ENCODE measurements at places on chromosomes 2 and 18.

DNA sequence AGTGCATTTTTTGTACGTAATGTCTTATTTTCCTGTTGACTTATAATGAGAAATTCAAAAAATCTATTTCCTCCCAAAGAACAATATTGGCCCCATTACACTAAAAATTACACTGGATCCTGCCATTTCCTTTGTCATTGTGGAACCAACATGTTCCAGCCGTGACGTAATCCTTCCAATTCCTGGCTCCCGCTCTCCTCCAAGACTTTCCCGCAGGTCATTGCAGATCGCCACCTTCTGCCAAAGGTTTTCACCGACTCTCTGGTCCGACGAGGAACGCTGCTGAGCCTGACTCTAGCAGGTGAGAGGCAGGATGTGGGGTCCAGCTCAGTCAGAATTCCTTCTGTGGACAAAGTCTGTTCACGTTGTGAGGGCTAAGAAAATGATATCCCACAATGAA is 38.0 kb downstream of the PTGR3 start:
- no peak for DNase-seq

- no peak for DNase-seq
These were observed 80.6 kb downstream of the ARHGAP15 start for GRCh38 chr2:143209570-143210445.

- DNase-seq, result no peak
These were observed 1.9 kb downstream of the NOP58 start for GRCh38 chr2:202267495-202267894.

DNA sequence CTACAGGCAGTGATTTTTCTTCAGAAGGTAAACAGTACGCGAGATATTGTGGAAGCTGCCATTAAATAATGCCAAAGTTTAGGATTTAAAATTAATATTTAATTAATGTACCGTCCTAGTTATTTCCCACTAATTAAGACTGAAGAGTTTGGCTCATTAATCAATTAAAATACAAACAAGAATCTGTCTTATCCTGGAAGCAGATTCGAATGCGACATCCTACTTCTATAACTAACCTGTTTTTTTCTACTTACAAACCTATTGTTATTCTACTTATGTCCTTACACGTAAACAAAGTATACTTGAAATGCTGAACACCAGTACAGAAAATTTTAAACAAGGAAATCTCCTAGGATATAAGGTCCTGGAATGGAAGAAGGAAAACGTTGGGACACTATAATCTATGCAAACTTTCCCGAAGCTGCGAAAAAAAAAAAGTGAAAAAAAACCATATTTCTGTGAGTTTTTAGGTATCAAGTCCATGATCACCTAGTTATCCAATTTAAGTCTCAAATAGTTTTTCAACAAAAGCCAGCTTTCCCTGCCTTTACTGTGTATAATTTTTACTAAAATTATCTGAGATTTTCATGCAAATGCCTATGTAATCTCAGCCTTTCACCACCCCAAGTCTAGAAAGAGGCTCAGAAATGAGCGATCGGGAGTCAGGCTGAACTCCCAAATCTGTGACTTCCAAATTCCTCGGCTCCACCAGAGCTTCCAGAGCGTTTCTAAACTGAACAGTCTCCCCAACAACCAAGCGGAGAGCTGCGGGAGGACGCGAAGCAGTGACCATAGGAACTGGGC is 1.2 kb upstream of the C2orf15 start:
- no peak for DNase-seq

GRCh38 chr2:43593254-43593653 is 2.6 kb downstream of the THADA start:
- DNase-seq, result no peak

- no peak for DNase-seq
These were observed 36.9 kb upstream of the SERPINB2 start for GRCh38 chr18:63850636-63851035.

DNA sequence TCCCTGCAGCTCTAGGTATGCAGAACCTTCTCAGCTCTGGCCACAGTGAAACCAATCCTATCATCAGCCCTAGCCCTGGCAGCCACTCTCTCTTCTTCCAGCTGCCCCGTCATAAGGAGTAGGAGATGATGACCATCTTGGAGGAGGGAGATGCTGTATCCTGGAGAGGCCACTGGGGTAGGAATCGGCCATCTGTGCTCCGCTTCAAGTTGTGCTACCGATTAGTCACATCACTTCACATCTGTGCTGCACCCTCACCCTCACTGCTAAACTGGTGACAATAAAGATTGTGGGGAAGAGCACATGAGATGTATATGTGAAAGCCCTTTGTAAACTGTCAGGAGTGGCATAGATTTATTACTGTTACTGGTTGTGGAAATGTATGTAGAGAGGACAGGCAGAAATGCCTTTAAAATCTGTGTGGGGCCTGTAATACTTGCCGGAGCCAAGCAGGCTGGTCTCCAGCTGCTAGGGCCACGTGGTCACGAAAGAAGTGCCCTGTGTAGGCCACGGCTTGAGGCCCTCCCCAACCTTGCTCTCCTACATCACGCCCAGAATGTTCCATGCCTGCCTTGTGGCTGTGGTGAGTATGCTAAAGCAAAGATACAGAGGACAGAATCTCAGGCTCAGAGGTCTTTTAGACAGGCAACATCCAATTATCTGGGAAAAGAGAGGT is 236.8 kb downstream of the CLIP4 start:
- no peak for DNase-seq

DNA sequence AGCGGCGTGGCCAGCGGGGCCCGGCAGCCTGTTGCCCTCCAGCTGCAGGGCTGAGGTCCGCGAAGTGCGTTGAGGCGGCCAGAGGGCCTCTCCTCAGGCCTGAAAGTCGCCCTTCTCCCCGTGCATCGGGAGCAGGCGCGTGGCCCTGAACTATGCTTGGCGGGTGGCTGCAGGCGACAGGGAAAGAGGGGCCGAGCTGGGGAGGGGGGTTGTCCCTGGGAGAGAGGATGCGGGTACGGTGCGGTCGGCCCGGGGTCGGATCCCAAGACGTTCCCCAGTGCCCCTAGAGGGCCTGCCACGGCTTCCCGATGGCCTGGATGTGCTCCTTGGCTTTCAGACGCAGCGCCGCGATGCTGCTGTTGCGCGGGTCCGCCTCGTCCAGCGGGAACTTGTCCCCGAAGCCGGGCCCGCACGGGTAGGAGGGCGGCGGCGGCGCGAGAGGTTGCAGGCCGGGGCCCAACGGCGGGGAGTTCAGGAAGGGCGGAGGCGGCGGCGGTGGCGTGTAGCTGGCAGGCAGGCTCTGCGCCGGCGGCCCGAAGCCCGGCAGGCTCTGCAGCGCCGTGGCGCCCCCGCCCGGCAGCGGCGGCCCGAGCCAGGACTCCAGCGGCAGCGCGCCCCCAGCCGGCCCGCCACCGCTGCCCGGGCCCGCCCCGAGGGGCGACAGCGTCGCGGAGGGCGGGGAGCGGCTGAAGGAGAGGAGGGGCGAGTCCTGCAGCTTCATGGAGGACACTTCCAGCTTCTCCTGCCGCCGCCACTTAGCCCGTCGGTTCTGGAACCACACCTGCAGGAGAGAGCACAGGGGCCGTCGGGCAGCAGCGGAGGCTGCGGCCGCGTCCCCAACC is 4.3 kb downstream of the RAX start:
- DNase-seq, result peak; percentile 79

GRCh38 chr18:37567994-37568359 is 2.4 kb upstream of the CELF4 start:
- DNase-seq, result peak; percentile 34

DNA sequence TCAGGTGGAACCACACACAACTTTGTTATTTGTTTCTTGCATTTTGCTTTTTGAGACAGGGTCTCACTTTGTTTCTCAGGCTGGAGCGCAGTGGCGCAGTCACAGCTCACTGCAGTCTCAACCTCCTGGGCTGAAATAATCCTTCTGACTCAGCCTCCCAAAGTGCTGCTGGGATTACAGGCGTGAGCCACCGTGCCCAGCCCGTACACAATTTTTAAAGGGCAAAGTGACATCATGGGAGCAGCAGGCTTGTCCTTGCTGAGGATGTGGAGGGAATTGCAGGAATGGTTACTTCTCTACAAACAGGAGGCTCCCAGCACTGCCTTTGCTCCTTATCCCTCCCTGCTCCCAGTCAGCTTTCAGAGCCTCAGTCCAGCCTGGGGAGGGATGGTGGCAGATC is 355.9 kb upstream of the KLHL29 start:
- DNase-seq, result no peak

GRCh38 chr2:51093016-51093415 is 61.1 kb upstream of the NRXN1 start:
- DNase-seq, result no peak

- DNase-seq, result no peak
These were observed 227.3 kb downstream of the ZBTB7C start for GRCh38 chr18:48181857-48182256.

- no peak for DNase-seq
These were observed 286.4 kb downstream of the GALNT13 start for GRCh38 chr2:154158101-154158500.

DNA sequence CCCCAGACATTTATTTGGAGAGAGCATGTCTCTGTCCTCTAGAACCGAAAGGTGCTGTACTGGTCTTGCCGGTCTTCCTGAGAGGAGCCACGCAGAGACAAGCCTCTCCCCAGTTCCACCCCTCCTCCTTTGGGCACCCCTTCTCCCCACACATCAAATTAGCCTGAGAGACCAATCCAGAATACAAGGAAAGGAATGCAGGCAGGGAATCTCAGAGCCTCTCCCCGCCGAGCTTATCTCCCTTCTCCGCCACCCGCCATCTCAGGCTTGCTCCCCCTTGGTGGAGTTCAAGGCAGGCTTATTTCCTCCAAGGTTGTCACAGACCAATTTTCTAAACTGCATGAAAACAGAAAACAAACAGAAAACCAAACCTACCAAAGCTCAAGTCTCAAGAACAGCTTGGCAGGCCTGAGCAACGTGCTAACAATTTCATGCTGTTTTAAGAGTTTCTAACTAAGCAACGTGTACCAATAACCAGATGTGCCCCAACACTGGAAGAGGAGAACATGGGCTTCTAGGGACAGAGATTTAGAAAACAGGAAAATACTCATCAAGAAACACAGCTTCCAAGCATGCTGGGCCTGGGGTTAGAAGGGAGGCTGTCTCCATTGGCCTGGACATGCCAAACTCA is 124.5 kb upstream of the PKDCC start:
- no peak for DNase-seq

GRCh38 chr2:193542762-193543161 is 1348.0 kb upstream of the TMEFF2 start:
- DNase-seq, result no peak

DNA sequence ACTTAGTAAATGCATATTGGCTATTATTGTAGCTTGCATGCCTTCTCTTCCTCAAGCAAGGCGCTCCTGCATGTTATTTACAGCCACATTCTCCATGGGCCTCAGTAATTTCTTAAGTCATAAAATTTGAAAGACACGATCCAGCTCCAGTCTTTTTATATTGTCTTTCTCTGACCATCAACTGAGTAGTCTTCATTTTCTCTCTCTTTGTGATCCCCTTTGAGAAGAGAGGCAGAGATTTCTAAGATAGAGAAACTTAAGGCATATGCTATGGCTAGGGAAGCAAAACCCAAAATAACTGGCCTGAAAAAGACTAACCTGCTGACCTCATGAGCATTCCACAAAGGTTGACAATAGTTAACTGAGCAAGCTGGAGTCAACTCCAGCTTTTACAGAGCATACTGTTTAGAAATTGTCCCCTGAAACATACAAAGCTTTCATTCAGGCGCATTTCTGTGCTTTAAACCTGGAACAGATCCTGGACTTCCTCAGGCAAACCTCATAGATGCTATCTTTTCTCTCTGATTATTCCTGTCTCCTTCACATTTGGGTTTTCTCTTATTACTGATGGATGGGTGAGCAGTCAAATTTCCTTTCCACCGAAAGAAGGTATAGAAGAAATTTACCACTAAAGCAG is 4.6 kb downstream of the DPP4 start:
- no peak for DNase-seq

GRCh38 chr2:230312638-230313037 is 14.4 kb upstream of the SP140L start:
- DNase-seq, result no peak

DNA sequence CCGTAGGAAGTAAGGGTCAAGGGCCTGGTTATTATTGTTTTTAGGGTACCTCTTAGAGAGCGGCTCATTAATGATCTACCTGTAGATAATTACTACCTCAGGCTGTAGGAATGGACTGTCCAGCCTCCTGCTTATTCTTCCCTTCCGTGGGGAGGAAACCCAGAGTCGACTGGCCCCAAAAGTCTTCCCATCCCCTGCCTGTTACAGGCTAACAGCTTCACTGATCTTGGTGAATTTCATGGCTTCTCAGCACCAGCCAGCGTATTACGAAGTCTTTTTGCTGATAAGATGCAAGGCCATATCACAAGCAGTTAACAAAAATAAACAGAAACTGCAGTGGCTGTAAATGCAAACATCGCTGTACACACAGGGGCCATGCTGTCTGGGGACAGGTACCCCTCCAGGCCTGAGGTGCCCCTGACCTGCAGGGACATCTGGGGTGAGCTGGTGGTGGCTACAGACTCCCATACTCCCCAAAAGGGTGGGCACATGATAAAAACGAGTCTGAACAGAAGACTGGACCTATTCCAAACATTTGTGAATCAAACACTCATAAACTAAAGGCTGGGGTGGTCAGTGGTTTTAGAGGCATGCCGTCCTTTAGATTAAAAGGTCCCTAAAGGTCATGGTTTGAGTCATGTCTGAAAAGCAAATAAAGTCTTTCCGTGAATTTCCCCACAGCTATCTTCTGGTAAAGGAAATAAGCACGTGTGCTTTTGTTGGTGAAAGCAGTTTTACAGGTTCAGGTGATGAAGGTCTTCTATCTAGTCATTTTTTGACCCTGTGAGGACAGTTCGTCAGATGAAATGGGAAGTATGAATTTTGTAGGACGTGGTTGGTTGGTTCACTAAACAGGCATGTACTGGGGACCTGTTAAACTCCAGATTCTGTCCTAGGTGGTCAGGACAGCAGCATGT is 36.7 kb downstream of the TTC39C start:
- DNase-seq, result no peak

DNA sequence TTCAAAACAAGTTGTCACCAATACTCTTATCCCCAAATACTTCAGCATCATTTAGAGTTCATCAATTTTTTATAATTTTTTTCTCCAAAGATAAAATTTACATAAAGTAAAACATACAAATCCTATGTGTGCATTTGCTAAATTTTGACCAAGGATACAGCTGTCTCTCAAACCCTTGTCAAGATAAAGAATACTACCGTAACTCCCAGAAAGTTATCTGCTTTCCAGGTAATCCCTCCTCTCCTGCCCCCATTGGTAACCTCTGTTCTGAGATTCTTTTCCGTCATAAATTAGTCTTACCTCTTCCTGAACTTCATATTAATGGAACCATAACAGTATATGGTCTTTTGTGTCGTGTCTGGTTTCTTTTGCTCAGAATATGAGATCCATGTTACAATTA is 49.2 kb downstream of the BCL2L11 start:
- DNase-seq, result no peak

- no peak for DNase-seq
These were observed 942.6 kb downstream of the SUCLG1 start for GRCh38 chr2:83516503-83516902.

- no peak for DNase-seq
These were observed 214.2 kb downstream of the MTX2 start for GRCh38 chr2:176483476-176483875.

DNA sequence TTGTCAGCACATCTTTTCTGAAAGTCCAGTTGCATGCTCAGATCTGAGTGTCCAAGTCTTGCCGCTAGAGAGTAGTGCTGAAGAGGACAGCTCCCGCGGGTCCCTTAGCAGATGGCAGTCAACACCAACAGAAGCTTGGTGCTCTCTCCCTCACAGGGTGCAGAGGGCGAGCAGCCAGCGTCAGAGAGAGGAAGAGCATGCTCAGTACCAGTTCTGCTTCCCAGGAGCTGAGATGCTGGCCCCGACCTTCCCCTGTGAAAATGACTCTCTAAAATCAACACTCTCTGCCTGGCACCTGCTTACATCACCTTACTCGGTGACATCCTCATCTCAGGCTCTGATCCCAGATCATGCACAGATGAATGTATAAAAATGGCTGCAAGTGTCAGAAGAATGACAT is 86.0 kb upstream of the TWIST2 start:
- peak; percentile 26 for DNase-seq

Data from retina (tissue), 1 donor.